ENCODE measurements at places on chromosomes 11 and 22.
A peak's percentile ranks its signal among the peaks of the same experiment; 100 is the strongest.

DNA sequence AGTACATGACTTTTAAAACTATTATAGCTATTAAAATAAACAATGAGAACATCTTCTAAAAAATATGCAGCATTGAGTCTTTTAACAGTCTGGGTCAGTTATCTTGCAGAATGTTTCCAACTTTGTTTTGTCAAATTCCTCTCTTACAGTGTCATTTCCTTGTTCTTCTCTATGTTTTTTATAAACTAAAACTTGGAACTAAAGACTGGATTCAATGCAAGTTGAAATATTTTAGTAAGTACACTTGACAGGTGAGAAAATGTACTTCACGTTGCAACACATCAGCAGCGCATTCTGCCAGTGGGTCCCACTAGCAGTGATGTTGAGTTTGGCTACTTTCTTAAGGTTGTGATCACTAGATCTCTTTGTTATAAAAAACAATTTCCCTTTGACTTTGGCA lies 1407.6 kb upstream of the RAG2 start:
- H3K27ac ChIP-seq = no peak overlapping the region
- no peaks in the 10 kb centered on the region for H3K27me3 ChIP-seq
- no peaks in the 10 kb centered on the region for H3K36me3 ChIP-seq
- H3K4me1 ChIP-seq = no peaks in the 10 kb centered on the region
- H3K4me3 ChIP-seq = no peak overlapping the region
- DNase-seq = no peak

DNA sequence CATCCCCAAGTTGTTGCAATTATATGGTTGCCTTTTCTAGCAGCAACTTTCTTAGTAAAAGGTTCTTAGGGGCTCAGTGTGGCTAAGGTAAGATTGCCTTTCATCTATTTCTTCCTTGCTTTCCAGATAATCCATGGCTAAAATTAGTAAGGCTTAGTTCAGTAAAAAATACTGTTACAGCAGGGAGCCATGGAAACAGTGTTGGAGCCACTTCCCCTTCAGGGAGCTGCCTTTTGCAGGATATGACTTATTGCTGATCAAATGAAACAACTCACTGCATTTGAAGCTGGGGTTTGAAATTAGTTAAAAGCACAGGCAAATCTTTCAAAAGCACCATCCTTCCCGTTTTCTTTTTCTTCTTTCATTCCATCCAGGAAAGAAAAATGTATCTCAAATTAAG lies 184.3 kb downstream of the C11orf87 start:
- H3K27ac ChIP-seq = no peak overlapping the region
- H3K4me1 ChIP-seq = no peaks in the 10 kb centered on the region
- no peak for DNase-seq
- H3K4me3 ChIP-seq = no peak overlapping the region
- H3K36me3 ChIP-seq = no peaks in the 10 kb centered on the region

- no peak for DNase-seq
- no peaks in the 10 kb centered on the region for H3K36me3 ChIP-seq
- no peak overlapping the region for H3K27ac ChIP-seq
- peaks cover 3% of the 10 kb centered on the region for H3K27me3 ChIP-seq
- no peak overlapping the region for H3K4me3 ChIP-seq
- H3K4me1 ChIP-seq = no peaks in the 10 kb centered on the region
These were observed 135.6 kb downstream of the SBF2 start for GRCh38 chr11:10158461-10158860.

DNA sequence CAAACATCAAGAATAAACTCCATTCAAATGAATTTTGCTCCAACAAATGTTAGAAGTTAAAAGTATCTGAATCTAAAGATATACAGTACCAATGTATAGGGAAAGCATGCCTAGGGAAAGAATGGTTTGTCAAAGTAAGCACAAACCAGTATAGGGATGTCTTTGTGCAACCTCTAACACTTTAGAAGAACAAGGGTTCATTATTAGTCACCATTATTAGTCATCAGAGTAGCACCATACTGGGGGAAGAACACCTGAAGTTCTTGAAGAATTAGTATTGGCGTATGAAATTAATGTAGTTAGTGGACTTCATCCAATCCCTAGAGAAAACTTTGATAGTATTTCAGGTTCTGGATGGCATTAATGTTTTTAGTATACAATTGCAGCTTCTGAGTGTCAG lies 943.7 kb downstream of the METTL15 start:
- no peak overlapping the region for H3K4me3 ChIP-seq
- no peak overlapping the region for H3K27ac ChIP-seq
- H3K4me1 ChIP-seq = no peaks in the 10 kb centered on the region
- H3K27me3 ChIP-seq = no peaks in the 10 kb centered on the region

GRCh38 chr22:20875296-20875695 lies 16.5 kb downstream of the SNAP29 start:
- peaks cover 2% of the 10 kb centered on the region for H3K4me1 ChIP-seq
- no peak overlapping the region for H3K27ac ChIP-seq
- no peak overlapping the region for H3K4me3 ChIP-seq
- DNase-seq = no peak

DNA sequence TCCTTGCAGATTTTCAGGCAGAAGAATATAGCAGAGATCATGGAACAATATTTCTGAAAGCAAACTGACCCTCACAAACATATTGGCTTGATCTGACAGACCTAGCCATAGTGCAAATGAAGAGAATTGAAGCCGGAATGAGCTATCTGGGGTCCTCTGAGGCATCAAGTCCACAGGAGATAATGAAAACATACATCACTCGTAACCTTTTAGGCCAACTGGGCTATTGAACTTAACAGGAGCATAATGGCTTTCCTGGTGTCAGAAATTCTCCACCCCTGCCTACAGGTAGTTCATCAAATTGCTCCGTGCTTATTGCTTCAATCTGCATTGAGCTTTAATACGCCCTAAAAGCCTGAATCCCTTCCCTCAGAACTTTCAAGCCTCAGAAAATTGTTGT lies 1414.6 kb upstream of the TENM4 start:
- no peak for DNase-seq
- no peak overlapping the region for H3K27ac ChIP-seq
- H3K4me3 ChIP-seq = no peak overlapping the region
- no peaks in the 10 kb centered on the region for H3K4me1 ChIP-seq
- no peaks in the 10 kb centered on the region for H3K27me3 ChIP-seq

GRCh38 chr22:25126510-25126909 lies 73.1 kb upstream of the CRYBB3 start:
- no peak overlapping the region for H3K27ac ChIP-seq
- H3K36me3 ChIP-seq = peaks cover 4% of the 10 kb centered on the region
- DNase-seq = no peak
- no peaks in the 10 kb centered on the region for H3K27me3 ChIP-seq
- H3K4me3 ChIP-seq = no peak overlapping the region

DNA sequence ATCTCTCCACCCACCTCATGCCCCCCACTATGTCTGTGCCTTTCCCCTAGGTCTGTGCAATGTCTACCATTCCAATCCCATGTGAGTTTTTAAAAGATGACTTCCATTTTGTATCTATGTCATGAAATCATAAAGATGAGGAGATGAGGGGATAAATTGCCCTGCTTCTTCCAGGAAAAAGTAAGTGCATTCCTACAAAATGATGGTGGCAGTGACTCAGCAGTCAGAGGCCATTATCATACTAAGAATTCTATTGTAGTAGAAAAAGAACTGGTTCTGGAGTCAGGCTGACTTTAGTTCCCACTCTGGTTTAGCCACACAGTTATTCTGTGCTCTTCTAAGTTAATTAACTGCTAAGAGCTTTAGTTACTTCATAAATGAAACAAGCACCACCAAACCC lies 89.6 kb upstream of the API5 start:
- no peaks in the 10 kb centered on the region for H3K4me1 ChIP-seq
- no peak overlapping the region for H3K4me3 ChIP-seq
- DNase-seq = no peak
- H3K27me3 ChIP-seq = no peaks in the 10 kb centered on the region
- no peaks in the 10 kb centered on the region for H3K36me3 ChIP-seq

- H3K4me1 ChIP-seq = no peaks in the 10 kb centered on the region
- no peak overlapping the region for H3K27ac ChIP-seq
- H3K4me3 ChIP-seq = no peak overlapping the region
These were observed 221.7 kb upstream of the BLID start for GRCh38 chr11:122337704-122338103.

- H3K27me3 ChIP-seq = peaks cover 13% of the 10 kb centered on the region
- no peaks in the 10 kb centered on the region for H3K4me1 ChIP-seq
- no peak for DNase-seq
- no peaks in the 10 kb centered on the region for H3K36me3 ChIP-seq
- no peak overlapping the region for H3K4me3 ChIP-seq
These were observed 80.0 kb upstream of the EIF3D start for GRCh38 chr22:36608987-36609386.

DNA sequence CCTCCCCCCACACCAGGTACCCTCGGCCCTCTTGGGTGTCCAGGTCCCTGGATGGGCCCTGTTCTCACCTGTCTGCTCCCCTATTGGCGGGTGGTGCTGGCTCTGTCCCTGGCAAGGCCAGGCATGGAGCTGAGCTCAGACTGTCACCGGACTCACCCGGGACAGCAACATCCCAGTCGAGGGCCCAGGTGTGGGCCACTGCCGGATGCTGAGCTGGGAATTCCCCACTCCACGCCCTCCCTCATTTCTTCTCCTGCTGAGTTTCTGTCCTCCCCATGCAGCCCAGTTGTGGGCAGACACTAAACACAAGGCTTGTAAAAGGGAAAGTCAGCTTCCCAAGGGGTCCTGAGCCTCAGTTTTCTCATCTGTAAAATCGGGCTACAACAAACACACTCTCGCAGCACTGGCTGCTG lies 2.0 kb upstream of the AP5B1 start:
- H3K36me3 ChIP-seq = peaks cover 7% of the 10 kb centered on the region
- peaks cover 20% of the 10 kb centered on the region for H3K27me3 ChIP-seq
- DNase-seq = no peak
- H3K4me1 ChIP-seq = peaks cover 20% of the 10 kb centered on the region
- peak overlapping the region; percentile 1 for H3K4me3 ChIP-seq

- no peaks in the 10 kb centered on the region for H3K4me1 ChIP-seq
- no peak for DNase-seq
These were observed 79.2 kb upstream of the CEP126 start for GRCh38 chr11:101835506-101836063.

DNA sequence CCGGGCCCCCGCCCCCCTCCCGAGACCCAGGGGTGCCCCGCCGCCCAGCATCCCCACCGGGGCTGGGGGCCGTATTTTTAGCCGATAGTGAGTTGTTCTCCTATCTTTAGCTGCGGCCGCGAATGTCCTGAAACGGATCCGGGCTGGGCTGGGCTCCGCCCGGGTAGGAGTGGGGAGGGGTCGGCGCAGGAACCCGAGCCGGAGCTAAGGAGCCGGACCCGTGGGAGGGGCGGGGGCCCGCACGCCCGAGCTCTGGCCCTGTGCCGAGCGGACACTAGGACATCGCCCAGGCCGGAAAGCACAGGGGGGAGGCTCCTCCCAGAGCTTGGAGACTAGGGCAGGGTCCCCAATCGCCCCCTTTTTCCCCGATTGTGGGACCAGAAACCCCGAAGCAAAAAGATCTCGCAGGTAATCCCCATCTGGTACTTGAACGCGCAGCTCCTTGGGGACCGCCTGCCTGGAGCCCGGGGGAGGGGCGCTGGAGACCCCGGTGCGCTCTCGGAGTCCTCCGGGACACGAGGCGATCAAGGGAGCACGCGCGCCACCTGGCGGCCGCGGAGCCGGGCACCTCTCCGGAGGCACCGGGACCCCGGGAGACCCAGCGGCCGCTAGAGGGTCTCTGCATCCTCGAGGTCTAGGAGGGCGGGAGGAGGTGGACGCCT lies 669 bp downstream of the CDC42EP2 start:
- DNase-seq = peak; percentile 75
- peaks cover 9% of the 10 kb centered on the region for H3K4me1 ChIP-seq
- no peaks in the 10 kb centered on the region for H3K36me3 ChIP-seq
- H3K27me3 ChIP-seq = no peaks in the 10 kb centered on the region

GRCh38 chr11:9758637-9759518 lies 95.0 kb downstream of the SWAP70 start:
- H3K4me1 ChIP-seq = peaks cover 37% of the 10 kb centered on the region
- peak overlapping the region; percentile 94 for H3K27ac ChIP-seq
- H3K36me3 ChIP-seq = no peaks in the 10 kb centered on the region

- peak overlapping the region; percentile 92 for H3K27ac ChIP-seq
- H3K4me3 ChIP-seq = peak overlapping the region; percentile 98
- no peak for DNase-seq
- H3K27me3 ChIP-seq = no peaks in the 10 kb centered on the region
- H3K36me3 ChIP-seq = peaks cover 40% of the 10 kb centered on the region
These were observed 575 bp downstream of the MFNG start for GRCh38 chr22:37485395-37486223.

GRCh38 chr11:116641561-116642045 lies 131.2 kb downstream of the BUD13 start:
- H3K36me3 ChIP-seq = no peaks in the 10 kb centered on the region
- no peak overlapping the region for H3K27ac ChIP-seq
- H3K4me3 ChIP-seq = no peak overlapping the region
- no peak for DNase-seq
- H3K4me1 ChIP-seq = no peaks in the 10 kb centered on the region

DNA sequence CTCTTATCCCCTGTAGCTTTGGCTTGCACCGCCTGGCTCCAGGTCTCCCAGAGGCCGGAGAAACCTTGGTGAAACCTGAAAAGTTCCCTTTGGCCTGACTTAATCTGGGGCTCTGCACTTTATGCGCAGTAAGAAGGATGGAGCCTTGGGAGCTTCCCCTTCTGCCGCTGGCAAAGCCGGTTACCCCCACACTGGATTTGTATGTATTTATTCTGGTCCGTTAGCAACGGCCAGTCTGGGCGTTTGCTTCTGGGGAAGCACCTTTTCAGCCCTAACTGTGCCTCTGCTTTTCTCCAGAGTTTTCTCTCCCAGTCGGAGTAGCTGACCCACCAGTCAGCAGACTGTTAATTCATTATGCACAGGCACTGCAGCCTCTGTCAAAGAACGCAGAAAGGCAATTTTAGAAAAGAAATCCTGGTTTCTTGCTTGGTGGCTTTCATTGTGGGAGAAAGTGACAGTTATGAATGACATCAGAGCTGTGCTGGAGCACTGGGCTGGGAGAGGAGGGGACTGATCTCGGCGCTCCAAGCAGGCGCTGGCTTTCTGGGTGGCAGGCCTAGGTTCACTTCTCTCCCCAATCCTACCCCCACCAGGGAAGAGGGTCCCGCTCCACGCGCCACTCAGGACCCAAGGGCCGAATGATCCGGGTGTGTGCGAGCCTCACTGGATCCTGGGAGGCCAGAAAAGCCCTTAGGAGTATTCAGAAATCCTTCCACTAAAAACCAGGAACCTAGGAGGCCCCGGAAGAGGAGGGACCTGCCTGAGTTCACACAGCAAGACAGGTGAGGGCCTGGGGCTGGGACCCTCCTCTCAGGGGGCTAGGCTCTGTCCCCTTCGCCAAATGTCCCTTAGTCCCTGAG lies 70.2 kb downstream of the RTL6 start:
- H3K27me3 ChIP-seq = no peaks in the 10 kb centered on the region
- no peaks in the 10 kb centered on the region for H3K36me3 ChIP-seq
- no peaks in the 10 kb centered on the region for H3K4me1 ChIP-seq
- H3K4me3 ChIP-seq = no peak overlapping the region
- H3K27ac ChIP-seq = no peak overlapping the region

- no peaks in the 10 kb centered on the region for H3K36me3 ChIP-seq
- H3K27ac ChIP-seq = no peak overlapping the region
- no peak overlapping the region for H3K4me3 ChIP-seq
- H3K27me3 ChIP-seq = peaks cover 63% of the 10 kb centered on the region
These were observed 2.9 kb upstream of the ABCC8 start for GRCh38 chr11:17479284-17480214.
